MG63 (cell line): ENCODE measurements at places on chromosomes 7 and 10. TPM values are rescaled to one million over a fixed set of nuclear protein-coding genes. Genes with fewer than 3 reads are reported as not detected.

GRCh38 chr10:91163269-91163868 lies 57.1 kb upstream of the PCGF5 start:
- DNase-seq, result peak; percentile 45

GRCh38 chr7:2894118-2894940 lies 50.2 kb upstream of the GNA12 start:
- no peak for DNase-seq

- DNase-seq, result no peak
Observed at GRCh38 chr10:78314651-78315050, 281.0 kb downstream of the RPS24 start.

GRCh38 chr10:34581801-34582532 lies 233.1 kb downstream of the PARD3 start:
- DNase-seq, result no peak

GRCh38 chr10:4281190-4281825 lies 496.3 kb upstream of the KLF6 start:
- DNase-seq, result peak; percentile 8

- DNase-seq, result no peak
Observed at GRCh38 chr7:2932402-2933251, 88.5 kb upstream of the GNA12 start.

DNA sequence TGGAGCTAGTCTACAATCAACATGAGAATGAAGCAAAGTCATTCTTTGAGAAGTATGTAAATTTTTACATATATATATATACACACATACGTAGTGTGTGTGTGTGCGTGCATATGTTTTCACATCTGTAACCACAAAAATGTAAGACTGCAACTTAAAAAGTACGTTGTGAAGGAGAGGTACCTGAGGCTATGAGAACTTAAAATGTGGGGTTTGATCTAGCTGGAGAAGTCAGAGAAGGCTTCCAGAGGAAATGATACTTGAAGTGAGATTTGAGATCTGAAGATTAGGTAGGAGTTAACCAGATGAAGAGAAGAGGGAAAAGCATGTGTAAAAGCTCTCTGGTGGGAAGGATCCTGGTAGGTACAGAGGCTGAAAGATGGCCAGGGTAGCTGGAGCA lies 5.8 kb downstream of the TAF5 start:
- no peak for DNase-seq

GRCh38 chr10:102646610-102647442 lies 2.5 kb downstream of the TRIM8 start:
- no peak for DNase-seq

DNA sequence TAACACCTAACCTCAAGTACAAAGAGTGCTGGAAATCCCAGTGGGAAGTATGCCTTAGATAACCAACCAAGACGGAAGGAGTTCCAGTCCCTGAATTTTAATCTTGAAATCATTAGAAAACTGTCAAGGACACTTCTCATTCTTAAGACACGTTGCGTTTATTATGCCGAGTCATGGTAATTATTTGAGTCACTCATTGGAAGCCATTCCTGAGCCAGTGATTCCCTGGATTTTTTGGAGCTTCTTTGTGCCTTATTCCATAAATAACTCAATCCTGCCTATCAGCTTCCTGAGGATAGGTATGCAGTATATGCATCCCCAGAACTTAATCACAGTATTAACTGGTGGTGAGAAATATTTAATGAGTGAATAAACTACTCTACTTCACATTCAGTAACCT lies 77.4 kb downstream of the PPP1R17 start:
- no peak for DNase-seq

DNA sequence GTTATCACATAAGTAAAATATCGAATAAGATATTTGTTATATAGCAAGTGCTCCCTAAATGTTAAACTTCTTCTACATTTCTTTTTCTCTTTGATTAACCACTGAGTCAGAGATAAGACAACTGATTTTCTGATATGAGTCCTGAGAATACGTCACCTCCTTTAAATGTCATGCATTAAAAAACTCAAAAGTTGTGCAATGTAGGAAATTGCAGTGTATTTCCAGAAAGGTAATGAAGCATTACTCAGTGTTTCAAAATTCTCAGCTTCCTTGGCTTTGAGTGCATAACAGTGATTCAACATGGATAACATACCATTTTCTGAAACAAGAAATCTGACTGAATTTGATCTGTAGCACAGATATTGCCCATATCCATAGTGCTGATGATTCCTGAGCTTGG lies 155.8 kb downstream of the BMPER start:
- no peak for DNase-seq

GRCh38 chr7:26038201-26038990 lies 113.6 kb upstream of the NFE2L3 start:
- no peak for DNase-seq

DNA sequence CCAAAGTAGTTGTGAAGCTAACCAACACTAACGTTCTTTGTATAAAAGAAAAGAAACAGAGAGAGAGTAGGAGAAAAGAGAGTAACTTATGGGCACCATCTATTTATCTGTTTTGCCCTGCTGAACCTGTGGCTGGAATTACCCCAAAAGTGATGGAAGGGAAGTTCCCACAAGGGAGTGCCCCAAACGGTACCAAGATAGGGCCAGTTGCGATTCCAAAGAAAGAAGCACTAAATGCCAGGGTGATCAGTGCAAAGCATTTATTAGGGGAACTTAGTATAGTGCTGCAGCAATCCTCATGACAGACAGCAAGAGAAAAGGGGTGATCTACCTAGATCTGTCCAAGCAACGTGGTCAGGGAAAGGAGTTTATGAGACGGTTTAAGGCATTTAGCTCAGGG lies 190.2 kb downstream of the SORCS3 start:
- DNase-seq, result no peak

- DNase-seq, result no peak
Observed at GRCh38 chr10:7133278-7133677, 277.6 kb downstream of the SFMBT2 start.

DNA sequence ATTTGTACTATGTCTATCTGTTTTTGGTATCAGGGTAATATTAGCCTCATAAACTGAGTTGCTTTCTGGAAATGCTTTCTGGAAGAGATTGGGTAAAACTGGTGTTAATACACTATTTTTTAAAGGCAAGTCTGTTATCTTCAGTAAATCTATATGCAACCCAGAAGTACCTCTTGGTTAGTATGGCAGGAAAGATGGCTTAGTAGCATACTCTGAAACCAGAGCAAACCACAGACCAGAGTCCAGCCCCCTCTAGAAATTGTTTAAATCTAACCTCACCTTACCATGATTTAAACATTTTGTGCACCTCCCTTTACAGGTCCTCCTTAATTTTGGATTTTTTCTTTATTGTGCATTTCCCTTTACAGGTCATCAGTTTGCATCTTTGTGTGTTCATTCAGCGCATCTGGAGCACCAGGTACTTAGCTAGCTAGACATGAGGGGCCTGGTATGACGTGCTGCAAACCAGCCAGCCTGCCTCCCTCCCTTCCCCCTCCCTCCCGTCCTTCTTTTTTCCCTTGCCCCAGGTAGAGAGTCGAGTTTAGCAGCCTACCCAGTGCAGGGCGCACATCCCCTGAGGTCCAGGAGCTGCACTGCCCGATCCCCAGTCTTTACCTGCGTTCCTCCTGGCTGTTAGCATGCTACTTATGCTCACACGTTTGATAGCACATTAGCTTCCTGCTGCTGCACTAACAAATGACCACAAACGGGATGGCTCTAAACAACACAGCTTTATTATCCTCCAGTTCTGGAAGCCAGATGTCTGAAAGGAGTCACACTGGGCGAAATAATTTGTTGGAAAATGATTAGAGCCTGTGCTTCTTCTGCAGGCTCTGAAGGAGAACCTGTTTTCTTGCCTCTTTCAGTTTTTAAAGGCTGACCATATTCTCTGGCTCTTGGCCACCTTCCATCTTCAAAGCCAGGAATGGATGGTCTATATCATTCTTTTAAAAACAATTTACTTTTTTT lies 299.9 kb upstream of the HABP2 start:
- no peak for DNase-seq

DNA sequence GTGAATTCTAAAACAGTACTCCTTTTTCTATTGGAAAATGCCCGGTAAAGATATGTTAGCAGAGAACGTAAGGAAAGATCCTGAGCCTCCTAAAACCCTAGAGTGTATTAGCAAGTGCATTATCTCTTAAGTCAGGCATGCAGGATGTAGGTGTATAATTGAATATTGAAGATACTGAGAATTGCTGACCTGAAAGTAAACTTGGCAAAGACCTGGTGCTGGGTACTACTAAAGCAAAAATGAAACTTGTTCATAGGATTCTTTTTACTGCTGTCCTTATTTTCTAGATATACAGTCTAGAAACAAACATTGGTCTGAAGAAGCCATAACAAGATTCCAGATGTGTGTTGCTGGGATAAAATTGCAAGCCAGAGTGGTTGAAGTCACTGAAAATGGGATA lies 18.8 kb upstream of the VWA2 start:
- DNase-seq, result no peak

DNA sequence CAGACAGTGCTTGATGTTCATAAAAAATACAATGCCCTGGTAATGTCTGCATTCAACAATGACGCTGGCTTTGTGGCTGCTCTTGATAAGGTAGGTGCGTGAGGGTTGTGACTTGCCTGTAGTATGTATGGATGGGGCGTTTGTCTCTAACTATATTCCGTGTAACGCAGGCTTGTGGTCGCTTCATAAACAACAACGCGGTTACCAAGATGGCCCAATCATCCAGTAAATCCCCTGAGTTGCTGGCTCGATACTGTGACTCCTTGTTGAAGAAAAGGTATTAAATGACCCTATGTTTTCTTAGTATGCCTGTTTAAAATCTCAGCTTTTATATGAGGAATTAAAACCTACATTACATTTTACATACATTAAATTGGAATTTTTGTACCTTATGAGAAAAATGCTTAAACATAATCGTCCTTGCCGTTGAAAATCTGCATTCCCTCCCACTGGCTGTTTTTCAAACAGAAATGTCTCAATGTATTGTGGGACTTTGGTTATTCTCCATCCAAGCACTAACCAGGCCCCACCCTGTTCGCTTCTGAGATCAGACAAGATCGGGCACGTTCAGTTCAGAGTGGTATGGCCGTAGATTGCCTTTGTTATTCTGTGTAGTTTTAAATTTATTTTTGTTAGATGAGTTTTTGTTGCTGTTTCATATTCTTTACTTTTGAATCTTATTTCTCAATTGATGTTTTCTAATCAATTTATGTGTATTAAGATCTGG lies 85.3 kb downstream of the CUL1 start:
- no peak for DNase-seq

- no peak for DNase-seq
Observed at GRCh38 chr10:131271966-131272365, 39.6 kb downstream of the TCERG1L start.

DNA sequence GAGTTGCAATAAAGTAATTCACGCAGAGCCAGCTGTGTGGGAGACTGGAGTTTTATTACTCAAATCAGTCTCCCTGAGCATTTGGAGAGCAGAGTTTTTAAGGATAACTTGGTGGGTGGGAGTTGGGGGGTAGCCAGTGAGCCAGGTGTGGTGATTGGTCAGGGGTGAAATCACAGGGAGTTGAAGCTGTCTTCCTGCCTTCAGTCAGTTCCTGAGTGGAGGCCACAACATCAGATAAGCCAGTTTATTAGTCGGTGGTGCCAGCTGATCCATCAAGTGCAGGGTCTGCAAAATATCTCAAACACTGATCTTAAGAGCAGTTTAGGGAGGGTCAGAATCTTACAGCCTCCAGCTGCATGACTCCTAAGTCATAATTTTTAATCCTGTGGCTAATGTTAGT lies 3.3 kb upstream of the CYP51A1 start:
- DNase-seq, result no peak

GRCh38 chr7:5514440-5515035 lies 90.9 kb upstream of the TNRC18 start:
- peak; percentile 58 for DNase-seq

GRCh38 chr7:131533151-131533559 lies 23.3 kb downstream of the PODXL start:
- no peak for DNase-seq

DNA sequence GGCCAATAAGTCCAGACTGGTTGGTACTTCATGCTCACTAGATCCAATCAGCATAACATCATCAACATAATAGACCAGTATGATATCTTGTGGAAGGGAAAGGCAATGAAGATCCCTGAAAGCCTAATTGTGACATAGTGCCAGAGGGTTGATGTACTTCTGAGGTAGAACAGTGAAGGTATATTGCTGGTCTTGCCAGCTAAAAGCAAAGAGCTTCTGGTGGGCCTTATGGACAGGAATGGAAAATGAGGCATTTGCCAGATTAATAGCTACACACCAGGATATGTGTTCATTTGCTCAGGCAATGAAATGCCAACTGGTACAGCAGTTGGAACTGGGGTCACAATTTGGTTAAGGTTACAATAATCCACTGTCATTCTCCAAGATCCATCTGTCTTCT lies 156.4 kb downstream of the HTR7 start:
- no peak for DNase-seq

- DNase-seq, result peak; percentile 52
Observed at GRCh38 chr10:27743012-27743876, 2.4 kb downstream of the MKX start.

The SPDYE3 gene
- total RNA-seq, result not detected in 2 replicates

The PLA2G12B gene
- not detected in 2 replicates for total RNA-seq

The MET gene
- total RNA-seq, result 46.7 and 49.4 TPM in 2 replicates

The CTAGE4 gene
- total RNA-seq, result 0.57 and 2.1 TPM in 2 replicates

The EEF1AKMT2 gene
- 23.1 and 43.0 TPM in 2 replicates for total RNA-seq

The GLCCI1 gene
- 0.76 and 2.9 TPM in 2 replicates for total RNA-seq
